ENCODE measurements at places on chromosomes 7 and 10. TPM values are rescaled to one million over a fixed set of nuclear protein-coding genes. Genes with fewer than 3 reads are reported as not detected.

ATG9B gene
- 10.2 TPM for polyA plus RNA-seq

- no peak for DNase-seq
Measured at GRCh38 chr7:21915140-21915539, 30.6 kb downstream of the CDCA7L start.

GRCh38 chr7:116955340-116955739 lies 2.0 kb downstream of the ST7 start:
- no peak for DNase-seq

AEBP1 gene
- polyA plus RNA-seq: 36.1 TPM
